HT-29 (cell line): ENCODE measurements at places on chromosomes 6 and 20. TPM values are rescaled to one million over a fixed set of nuclear protein-coding genes. Genes with fewer than 3 reads are reported as not detected.

The ABCC10 gene
- 18.6 and 18.8 TPM in 2 replicates for total RNA-seq

The KCNK16 gene
- not detected in 2 replicates for total RNA-seq

The OPRL1 gene
- total RNA-seq: 1.2 and 1.5 TPM in 2 replicates

The DEFB132 gene
- total RNA-seq: not detected in 2 replicates

The SIRPA gene
- total RNA-seq: 0.13 and 0.53 TPM in 2 replicates

The HLA-DOA gene
- total RNA-seq: 0.03 and 0.23 TPM in 2 replicates

The TTLL9 gene
- 0.03 and 0.05 TPM in 2 replicates for total RNA-seq

DNA sequence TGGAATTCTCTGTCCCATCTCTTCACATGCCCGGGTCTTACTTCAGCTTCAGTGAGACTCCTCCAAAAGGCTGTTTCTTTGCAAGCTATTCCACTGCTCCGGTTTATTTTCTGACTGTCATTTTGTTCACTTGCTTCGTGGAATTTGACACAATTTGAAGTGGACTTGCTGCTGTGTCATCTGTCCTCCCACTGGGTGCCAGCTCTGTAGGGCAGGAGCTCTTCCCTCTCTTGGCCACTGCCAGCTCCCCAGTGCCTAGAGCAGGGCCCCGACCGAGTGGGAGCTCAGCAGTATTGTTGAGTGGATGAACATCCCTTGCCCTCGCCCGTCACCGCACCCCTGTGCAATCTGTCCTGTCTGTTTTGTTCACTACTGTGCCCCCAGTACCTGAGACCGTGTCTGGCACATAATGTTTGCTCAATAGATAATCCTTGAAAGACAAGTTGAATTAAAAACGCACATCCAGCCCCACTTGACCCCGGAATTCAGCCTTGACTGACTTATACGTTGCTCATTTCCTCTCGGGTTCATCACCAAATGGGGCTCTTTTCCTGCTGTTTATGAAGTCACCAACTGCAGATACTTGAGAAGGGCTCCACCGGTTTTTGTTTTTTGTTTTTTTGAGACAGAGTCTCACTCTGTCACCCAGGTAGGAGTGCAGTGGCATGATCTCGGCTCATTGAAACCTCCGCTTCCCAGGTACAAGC is 170.3 kb upstream of the KCNG1 start:
- DNase-seq: no peak

DNA sequence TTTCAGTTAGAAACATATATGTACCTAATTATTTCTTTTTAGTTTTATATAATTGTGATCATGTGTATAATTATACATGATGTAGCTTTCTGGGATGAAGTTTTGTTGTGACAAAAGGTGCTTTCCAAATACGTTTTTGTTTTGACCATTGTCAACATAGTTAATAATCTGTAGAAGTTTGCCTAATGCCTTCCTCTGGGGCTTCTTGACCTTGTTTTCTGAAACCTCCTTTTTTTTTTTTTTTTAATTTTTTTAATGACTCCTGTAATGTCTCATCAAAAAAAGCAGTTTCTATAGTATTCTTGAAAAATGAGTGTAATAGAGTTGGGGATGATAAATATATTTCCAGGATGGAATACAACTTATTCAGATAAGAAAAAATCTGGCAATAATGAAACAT is 434.7 kb upstream of the SOX4 start:
- no peak for DNase-seq

GRCh38 chr6:153092082-153093013 is 38.7 kb downstream of the RGS17 start:
- DNase-seq: no peak

The DPPA5 gene
- not detected in 2 replicates for total RNA-seq

The IL17F gene
- total RNA-seq: not detected in 2 replicates

DNA sequence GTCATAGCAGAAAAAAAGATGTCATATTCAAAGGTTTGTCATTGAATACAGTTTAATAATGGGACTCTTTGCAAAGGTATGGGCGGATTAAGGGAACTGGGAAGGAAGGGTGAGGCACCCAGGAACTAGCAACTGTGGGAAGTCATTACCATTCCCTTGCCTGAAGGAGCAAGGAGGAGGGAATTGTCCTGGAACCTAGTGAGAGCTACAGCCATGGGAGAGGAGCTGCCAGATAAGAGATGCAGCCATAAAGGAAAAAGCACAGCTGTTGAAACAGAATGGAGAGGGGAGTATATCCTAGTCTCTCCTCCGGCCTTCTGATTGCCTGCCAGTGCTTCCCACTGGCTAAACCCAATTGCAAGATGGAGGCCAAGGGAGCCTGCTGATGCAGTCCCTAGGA is 250.6 kb downstream of the BCKDHB start:
- no peak for DNase-seq
